ENCODE measurements at places on chromosomes 6 and 20.

DNA sequence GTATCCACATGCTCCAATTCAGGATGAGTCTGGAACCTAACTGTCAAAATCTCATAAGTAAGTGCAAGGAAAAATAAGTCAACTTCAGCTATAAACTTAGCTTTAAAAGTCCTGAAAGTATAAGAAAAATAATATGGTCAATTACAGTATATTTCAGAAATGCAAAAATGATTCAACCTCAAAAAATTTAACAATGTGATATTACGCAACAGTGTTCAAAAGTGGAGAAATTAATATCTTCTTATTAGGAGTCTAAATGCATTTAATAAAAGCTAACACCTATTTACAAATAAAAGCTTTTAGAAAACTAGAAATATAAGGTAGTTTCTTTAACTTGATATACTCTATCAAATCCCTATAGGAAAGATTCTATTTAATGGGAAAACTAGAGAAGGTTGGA lies 111.2 kb upstream of the OPRM1 start:
- no peak for DNase-seq

- DNase-seq: no peak
These were observed 26.5 kb upstream of the HEY2 start for GRCh38 chr6:125722886-125723285.

GRCh38 chr6:136598048-136598447 lies 47.8 kb upstream of the MAP7 start:
- DNase-seq: no peak

- no peak for DNase-seq
These were observed 19.9 kb downstream of the DSP start for GRCh38 chr6:7561153-7561964.

DNA sequence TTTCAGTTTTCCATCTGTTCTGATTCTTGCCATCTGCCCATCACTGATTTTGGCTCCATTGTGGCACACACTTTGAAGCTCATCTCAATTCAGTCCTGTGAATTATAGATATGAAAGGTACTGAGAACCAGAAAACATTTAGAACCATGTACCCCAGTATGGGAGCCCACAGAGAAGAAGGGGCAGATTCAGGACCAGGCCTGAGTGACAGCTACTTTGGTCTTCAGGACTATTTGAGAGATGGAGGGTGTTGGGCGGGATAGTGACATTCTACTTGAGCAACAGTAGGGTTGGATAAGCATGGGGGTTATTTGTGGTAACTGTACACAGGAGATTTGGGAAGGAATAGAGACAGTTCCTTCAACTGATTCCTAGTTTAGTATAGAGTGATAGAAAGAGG lies 259.2 kb upstream of the MANEA start:
- no peak for DNase-seq

- DNase-seq: no peak
These were observed 12.4 kb downstream of the CD40 start for GRCh38 chr20:46130534-46130933.

- DNase-seq: no peak
These were observed 1.3 kb downstream of the ABHD16A start for GRCh38 chr6:31701666-31702404.

- DNase-seq: no peak
These were observed 182.3 kb downstream of the MBOAT1 start for GRCh38 chr6:20029979-20030378.

GRCh38 chr20:45257161-45257560 lies 2.8 kb upstream of the SLPI start:
- DNase-seq: no peak

DNA sequence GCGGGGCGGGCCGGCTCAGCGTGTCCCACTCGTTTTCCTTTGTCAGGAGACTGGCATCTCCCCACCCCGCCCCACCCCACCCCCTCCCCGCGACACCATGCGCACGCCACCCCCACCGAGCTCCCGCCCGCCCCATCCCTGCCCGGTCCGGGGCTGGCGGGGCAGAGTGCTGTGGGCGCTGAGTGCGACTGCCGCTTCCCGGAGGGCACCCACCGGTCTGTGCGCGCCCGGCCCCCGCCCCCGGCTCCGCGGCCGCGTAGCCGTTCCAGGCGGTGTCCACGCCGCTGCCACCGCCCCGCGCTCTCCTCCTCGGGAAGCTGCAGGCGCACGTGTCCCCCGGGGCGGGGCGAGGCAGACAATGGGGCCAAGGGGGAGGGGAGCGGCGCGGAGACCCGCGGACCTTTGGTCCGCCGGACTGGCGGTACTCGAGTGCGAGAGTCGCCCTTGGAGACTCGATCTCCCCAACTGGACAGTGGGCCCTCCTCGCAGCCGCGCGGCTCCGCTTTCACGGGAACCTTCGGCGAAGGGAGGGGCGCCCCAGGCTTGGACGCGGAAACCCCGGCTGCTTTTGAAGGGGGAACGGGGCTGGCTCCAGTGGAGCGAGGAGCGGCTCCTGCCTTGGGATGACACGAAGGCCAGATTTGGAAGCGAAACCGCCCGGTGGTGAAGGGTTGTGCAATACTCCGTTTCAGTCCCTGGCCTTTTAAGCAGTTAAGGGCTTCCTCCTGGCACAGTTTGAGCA lies 1.0 kb upstream of the SYNCRIP start:
- DNase-seq: peak; percentile 73

- no peak for DNase-seq
These were observed 260.4 kb upstream of the THEMIS start for GRCh38 chr6:128161263-128161662.

- DNase-seq: no peak
These were observed 24.4 kb downstream of the CAP2 start for GRCh38 chr6:17417817-17418216.

Measured in CD4-positive, alpha-beta T cell treated with Interferon gamma for 1 hour (primary cell).